ENCODE measurements at places on chromosomes 7 and 10. TPM values are rescaled to one million over a fixed set of nuclear protein-coding genes. Genes with fewer than 3 reads are reported as not detected.

MMD2 gene
- total RNA-seq, result not detected

GRCh38 chr7:5231811-5232484, 41.9 kb downstream of the WIPI2 start:
- DNase-seq, result no peak

GRCh38 chr7:39073432-39073831, 95.7 kb downstream of the POU6F2 start:
- peak; percentile 41 for DNase-seq

- DNase-seq, result no peak
Measured at GRCh38 chr7:47764746-47765145, 182.8 kb upstream of the TNS3 start.

GRCh38 chr10:124323111-124323725, 95.5 kb downstream of the OAT start:
- DNase-seq, result no peak

EXOC4 gene
- 54.5 TPM for total RNA-seq

SAP25 gene
- not detected for total RNA-seq

FAM24B gene
- total RNA-seq, result 2.0 TPM

DNA sequence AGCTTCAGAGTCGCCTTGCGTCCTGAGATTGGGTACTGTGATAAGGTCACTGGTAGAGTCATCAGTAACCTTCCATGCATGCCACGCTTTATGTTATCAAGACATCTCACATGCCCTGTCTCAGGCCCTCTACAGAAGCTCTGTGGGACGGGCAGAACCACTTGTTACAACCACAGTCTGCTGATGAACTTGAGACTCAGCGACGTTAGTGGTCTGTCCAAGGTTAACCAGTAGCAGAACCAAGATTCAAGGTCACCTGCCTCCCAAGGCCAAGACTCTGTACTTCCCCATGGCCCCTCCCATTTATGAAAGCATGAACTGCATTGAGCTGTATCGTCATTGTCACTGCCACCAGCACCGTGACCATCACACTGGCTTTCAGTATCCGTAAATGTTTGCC, 15.0 kb downstream of the IQCE start:
- DNase-seq, result no peak

DNA sequence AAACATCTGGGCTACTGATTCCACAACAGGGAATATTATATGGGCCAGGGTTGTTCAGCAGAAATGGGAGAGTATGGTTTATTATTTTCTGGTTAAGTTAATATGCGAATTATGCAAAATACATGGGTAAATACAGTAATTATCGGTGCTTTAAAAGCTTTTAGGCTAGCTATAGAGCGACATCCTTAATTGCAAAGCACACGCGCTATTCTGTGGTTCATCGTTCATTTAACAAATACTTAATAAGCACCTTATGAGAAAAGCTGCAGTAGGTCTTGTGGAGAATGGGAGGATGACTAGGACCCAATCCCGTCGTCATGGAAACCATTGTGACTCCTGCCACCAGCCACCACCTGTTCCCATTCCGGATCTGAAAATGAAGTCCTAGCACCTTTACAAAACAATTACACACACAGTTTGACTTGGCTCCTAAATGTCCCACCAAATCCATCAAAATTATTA, 623 bp upstream of the CEP41 start:
- no peak for DNase-seq

MTERF1 gene
- total RNA-seq, result 17.5 TPM

DNA sequence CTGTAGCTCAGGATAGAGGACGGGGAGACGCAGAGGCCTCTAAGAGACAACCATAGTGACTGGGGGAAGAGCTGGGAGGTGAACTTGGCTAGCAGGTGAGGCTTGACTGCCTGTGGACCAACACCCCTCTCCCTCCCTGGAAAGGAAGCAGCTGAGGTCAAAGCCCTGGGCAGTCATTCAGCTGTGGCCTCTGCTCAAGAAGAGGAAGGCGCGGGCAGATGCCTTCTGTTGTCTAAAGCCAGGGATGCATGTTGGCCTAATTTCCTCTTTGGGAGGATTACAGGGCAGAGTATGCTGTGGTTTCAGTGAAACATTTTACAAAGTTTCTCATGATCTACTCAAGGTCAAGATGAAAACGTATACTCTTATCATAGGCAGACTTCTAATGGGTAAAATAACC, 327.1 kb downstream of the PRPF18 start:
- DNase-seq, result no peak

OPALIN gene
- not detected for total RNA-seq

DNA sequence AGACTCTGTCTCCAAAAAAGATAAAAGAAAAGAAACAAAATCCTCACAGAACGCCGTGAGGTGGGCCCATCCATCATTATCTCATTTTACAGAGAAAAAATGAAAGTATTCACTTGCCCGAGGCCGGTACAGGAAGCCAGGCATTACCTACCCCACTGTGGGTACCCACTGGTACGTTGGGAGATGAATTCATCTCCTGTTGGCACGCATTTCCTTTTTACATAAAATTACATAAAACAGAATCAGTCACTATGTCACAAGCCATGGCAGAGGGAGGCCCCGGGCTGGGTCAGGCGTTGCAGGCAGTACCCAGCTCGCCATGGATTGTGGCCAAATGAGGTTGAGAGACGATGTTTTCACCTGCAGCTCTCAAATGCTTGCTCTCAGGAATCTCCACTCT, 38.6 kb upstream of the TNRC18 start:
- no peak for DNase-seq

WNT8B gene
- total RNA-seq, result not detected

GRCh38 chr7:135238112-135238744, 4.6 kb downstream of the STRA8 start:
- no peak for DNase-seq

DNA sequence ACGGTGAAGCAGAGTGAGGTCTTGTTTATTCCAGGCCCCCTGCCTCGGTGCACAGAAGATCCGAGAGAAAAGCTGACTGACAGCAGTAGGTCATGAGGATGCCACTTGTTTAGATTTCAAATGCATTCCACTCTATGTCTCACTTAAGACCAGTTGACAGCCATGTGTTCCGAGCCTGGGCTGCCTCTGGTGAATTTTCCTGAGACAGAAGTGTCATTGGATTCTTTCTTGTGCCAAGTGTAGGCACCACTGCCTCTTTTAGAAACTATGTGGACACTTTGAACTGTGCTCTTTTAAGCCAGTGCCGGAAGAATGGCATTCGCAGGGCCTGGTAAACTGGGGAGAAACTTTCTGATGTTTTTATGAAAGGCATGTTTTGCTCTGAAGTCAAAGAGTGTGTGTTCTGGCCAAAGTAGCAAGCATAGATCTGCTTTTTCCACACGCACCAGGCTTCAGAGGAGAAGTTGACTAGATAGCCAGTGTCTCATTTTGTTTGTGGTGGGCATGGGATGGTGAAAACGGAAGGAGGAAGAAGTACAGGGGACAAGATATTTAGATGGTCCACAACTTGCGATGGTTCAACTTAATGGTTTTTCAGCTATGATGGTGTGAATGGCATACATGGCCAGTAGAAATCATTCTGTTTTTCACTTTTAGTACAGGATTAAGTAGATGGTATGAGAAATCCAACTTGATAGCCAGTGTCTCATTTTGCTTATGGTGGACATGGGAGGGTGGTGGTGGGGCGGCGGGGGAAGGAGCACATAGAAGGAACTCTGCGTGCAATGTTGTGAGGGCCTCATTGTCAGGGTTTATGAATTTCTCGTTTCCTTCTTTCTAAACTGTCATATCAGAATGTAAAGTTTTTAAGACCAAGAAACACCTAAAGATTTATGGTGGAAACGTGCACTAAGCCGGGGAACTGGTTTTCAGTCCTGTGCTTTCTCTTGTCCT, 41.5 kb downstream of the CYP17A1 start:
- DNase-seq, result no peak

GRCh38 chr10:131832056-131832685, 68.6 kb upstream of the PPP2R2D start:
- DNase-seq, result no peak

Measured in stomach (tissue), 19 donors.